Stimulated activated naive CD4-positive, alpha-beta T cell treated with Interleukin-2 at 50 U/mL for 16 hours (primary cell): ENCODE measurements at places on chromosomes 12 and 14.
A peak's percentile ranks its signal among the peaks of the same experiment; 100 is the strongest.

DNA sequence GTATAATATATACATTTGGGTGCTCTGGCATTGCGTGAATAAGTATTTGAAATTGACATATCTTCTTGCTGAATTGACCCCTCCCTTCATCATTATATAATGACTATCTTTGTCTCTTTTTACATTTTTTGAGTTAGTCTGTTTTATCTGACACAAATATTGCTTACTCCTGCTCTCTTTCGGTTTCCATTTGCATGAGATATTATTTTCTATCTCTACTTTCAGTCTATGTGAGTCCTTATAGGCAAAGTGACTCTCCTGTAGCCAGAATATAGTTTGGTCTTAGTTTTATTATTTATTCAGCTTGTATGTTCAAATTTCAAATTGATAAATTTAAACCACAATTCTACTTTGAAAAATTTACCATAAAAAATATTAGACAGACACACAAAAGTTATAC lies 491.0 kb downstream of the NAV3 start:
- DNase-seq: no peak

- DNase-seq: no peak
Measured at GRCh38 chr14:60757567-60758002, 23.0 kb downstream of the MNAT1 start.

DNA sequence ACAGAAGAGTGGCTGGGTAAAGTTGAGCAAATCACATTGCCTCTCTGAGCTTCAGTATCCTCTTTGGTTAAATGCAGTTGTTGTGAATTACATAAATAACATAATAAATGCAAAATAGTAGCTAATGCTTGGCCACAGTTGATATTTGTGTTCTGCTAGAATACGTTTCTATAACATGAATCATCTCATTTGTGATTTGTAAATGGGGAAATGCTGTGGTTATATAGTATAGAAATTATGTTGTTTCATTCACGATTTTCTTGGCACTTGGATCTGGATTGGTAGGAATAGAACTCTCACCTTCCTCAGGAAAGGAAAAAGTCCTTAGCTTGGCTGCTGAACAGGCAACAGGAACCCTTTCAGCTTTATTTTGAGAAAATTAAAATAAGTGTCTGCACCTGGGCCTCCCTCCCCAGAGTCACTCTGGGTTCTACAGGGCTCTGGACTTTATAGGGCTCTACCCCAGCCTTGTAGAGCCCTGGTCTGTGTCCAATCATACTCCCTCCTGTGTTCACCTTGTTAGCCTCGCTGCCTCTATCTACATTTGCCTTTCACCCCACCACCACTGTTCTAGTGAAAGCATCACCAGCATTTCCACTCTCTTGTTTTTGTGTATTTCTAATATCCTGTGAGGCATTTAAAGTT lies 107.7 kb upstream of the BCAT1 start:
- DNase-seq: no peak

DNA sequence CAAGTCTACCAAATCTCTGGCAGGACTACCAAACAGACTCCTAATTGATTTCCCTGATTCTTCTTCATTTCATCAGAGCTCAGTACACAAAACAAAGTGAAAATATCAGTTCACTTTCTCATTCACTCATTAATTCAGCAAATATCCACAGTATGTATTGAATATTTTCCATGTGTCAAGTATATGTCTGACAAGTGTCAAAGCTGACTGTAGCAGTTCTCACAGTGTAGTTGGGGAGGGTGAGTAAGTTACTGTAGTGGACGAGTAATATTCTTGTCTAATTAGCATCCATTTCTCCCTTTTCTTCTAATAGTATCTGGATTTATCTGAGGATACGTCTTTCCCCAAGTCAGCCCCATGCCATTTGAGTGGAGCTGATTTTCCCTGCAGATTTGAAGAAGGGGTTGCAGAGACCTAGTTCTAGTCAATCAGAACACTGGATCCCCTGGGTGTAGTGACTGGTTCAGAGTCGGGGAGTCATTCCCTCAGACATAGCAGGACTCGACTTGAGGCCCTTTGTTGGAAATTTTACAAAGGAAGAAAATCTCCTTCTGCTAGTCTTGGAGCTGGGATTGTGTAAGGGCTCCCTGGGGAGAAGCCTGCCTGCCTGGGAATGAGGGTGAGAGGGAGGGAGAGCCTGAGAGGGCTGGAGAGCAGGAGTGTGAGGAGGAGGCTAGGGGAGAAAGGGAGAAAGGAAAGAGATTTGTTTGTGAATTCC lies 51.4 kb downstream of the GRIP1 start:
- DNase-seq: no peak

GRCh38 chr14:37637341-37637740 lies 41.9 kb downstream of the TTC6 start:
- no peak for DNase-seq

- DNase-seq: peak; percentile 76
Measured at GRCh38 chr12:96177013-96177412, 17.2 kb upstream of the ELK3 start.

GRCh38 chr12:52175371-52176350 lies 16.2 kb downstream of the KRT80 start:
- DNase-seq: no peak

DNA sequence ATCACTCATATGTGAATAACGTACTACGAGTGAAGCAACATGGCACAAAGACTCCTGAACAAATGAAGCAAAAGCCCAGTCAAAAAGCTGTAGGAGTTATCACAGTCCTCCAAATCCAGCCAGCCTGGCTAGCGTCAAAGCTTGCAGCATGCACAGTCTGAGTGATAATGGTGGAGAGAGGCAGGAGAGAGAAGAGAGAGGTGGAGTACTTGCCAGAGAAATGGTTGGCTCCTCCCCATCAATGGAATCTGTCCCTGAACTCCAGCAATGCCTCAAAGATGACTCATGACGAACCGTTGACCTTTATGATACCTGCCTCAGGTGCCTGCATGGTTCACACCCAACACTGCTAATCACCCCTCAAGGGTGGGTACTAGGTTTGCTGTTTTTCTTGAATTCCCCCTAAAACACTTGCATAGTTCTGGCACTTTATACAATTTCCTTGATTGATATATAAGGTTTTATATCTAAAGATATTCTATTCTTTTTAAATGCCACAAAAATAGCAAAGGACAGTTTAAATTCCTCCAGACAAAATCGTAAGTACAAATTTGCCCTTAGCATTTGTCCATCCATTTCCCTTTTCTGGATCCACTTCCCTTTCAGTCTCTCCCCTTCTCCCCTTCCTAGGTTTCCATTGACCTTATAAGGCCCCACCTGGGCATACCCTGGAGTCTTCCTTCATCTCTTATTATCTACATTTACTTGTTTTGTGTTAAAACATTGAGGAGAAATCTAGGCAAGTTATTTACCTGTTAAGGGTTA lies 10.2 kb downstream of the ARHGDIB start:
- no peak for DNase-seq

DNA sequence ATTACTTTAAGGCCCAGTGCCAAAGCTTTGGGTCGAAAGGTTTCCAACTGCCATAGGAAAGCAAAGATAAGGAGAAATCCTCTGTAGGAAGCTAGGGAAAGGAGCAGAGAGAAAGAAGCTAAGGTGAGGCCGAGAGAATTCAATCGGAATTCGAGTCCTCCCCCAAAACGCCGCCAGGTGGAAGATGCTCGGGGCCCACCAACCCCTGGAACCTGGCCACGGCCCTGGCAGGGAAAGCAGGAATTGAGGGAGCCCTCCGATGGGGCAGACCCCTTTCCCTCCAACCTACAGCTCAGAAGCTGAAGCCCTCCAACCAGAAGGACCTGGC lies 498 bp downstream of the GMFB start:
- no peak for DNase-seq

DNA sequence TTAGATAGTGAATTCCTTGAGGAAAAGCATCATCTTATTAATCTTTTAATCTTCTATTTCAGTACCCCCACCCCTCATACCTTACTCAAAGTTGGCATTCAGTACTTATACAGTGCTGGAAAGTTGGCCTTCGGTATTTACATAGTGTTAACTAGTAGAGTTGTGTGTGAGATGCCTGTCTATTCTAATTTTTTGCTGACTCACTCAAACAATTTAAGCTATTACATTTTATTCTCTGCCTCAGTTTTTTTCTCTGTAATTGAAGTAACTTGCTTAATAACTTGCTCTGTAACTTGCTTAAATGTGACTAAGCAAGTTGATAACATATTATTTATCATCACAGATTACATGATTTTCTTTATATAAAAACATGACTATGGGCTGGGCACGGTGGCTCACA lies 20.3 kb downstream of the DNAL1 start:
- DNase-seq: no peak
